ENCODE measurements at places on chromosomes 1 and 21. TPM values are rescaled to one million over a fixed set of nuclear protein-coding genes. Genes with fewer than 3 reads are reported as not detected.

Gene KCNE2
- polyA plus RNA-seq: 1.2 TPM

Gene CLCNKB
- 69.9 TPM for polyA plus RNA-seq

Gene RHEX
- polyA plus RNA-seq: 3.4 TPM

Gene BTBD8
- 6.9 TPM for polyA plus RNA-seq

Gene LINGO4
- polyA plus RNA-seq: not detected

Gene ETNK2
- 24.2 TPM for polyA plus RNA-seq

Gene KPRP
- polyA plus RNA-seq: not detected

Gene CATSPERE
- 2.6 TPM for polyA plus RNA-seq

Measured in right renal cortex interstitium (tissue), 3 donors.